ENCODE measurements at places on chromosomes 2 and 18. TPM values are rescaled to one million over a fixed set of nuclear protein-coding genes. Genes with fewer than 3 reads are reported as not detected.

- DNase-seq: no peak
Measured at GRCh38 chr2:15976354-15976753, 36.0 kb downstream of the MYCN start.

The HOXD8 gene
- total RNA-seq: not detected

The TRAPPC8 gene
- 38.7 TPM for total RNA-seq

The MAP3K19 gene
- not detected for total RNA-seq

The INO80C gene
- total RNA-seq: 18.9 TPM

The DBI gene
- 136 TPM for total RNA-seq

The NETO1 gene
- not detected for total RNA-seq

GRCh38 chr2:16628314-16628713 lies 37.3 kb downstream of the CYRIA start:
- DNase-seq: no peak

DNA sequence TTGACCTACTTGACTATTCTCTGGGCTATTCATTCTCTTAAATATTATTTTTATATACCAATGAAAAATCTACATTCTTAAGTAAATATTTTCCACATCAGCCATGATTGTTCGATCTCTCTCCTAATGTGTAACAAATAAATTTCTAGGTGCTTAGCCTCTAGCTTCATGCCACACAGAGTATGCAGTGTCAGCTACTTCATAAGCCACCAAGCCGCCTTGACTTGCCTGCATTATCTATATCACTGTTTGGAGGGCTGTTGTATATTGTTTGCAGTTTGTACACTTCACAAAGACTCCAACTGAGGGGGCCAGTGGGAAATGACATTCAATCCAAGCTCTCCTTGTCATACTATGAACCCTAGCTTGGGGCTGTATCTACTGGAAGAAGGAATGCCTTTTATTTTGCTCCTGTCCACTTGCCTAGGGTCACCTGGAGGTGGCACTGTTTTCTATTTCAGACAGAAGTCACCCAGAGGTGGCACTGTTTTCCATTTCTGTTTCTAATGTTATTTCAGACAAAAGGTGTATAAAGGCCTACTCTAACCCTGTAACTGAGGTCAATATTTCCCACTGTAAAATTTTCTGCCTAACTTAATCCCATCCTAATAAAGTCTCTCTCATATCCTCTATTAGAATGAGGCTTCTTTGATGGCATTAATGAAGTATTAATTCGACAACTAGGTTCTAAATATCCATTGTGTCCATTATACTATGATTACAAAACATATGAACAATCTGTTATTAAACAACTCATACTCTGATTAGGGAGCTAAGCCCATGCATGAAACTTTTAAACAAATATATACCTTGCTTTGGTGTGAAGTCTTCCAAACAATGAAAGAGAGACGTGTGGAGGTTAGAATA lies 36.4 kb downstream of the COL5A2 start:
- peak; percentile 63 for DNase-seq

DNA sequence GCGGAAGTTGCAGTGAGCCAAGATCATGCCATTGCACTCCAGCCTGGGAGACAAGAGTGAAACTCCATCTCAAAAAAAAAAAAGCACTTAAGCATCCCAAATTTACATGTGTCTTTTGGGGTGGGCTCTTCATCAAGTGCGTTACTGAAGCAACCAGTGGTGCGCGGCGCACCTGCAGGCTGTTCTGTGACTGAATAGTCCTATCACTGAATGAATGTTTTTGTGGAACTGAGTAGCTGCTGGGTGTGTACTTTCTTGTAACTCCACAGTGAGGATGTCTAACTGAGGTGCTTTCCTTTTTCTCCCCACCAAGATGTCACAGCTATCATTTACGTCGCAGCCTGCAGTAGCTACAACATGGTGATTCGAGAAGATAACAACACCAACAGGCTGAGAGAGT lies 17.0 kb downstream of the CHMP1B start:
- no peak for DNase-seq

DNA sequence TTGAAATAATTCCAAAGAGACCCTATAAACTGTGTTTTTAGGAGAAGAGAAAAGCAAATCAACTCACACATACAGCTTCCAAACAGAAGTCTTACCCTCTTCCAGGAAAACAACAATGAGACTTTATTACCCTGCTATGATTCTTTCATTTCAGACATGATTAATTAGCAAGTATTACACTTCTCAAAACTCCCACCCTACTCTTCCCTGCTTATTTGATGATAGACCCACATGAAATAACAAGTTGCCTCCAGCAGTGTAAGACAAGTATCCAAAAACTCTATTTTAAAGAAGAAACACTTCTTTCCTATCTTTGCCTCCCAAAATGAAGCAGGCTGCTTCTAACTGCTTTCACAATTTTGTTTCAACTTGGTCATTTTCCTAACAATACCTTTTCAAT lies 4.1 kb downstream of the FIGN start:
- no peak for DNase-seq

- DNase-seq: no peak
Measured at GRCh38 chr18:45900623-45901022, 66.5 kb downstream of the EPG5 start.

DNA sequence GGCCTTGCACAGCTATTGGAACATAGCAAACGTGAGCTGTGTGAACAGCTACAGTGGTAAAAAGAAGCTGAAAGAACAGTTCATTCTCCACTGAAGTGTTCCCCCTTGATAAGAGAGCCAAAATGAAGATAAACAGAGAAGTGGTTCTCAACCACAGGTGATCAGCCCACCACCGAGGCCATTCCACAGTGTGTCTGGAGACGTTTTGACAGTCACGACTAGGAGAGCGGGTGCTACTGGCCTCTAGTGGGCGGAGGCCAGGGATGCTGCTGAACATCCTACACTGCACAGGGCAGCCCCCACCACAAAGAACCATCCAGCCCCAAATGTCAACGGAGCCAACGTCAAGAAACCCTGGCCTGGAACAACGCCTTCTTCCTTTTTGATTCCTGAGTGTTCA lies 38.4 kb downstream of the ADCY3 start:
- DNase-seq: no peak

The DLX2 gene
- total RNA-seq: not detected

The SPP2 gene
- not detected for total RNA-seq

DNA sequence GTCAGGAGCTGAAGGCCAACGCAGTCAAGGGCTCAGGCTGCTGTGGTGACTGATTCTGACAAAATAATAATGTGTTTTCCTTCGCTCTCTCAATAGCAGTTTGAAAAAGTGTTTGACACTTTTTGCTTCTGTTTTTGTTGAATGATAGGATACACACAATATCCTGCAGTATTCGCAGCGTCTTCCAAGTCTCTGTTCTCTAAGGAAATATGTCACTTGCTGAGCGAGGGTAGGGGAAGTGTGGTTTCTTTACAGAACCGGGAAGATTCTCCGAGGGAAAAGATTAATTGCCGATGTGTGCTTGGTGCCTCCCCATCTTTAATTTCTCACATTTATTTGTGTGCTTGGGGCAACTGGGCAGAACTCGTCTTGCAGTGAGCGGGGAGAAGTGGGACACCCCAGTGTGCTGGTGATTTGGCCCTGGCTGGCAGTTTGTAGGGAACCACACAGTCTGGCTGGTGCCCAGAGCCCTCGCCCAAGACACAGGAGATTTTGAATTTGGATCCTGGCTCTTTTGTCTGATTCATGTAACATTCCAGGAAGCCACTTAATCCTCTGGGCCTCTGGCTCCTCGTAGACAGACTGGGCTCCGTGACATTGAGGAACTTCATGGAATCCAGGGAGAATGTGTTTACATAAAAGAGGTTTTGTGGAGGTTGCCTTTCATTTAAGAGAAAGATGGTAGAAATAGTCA lies 169.4 kb downstream of the LDLRAD4 start:
- no peak for DNase-seq

DNA sequence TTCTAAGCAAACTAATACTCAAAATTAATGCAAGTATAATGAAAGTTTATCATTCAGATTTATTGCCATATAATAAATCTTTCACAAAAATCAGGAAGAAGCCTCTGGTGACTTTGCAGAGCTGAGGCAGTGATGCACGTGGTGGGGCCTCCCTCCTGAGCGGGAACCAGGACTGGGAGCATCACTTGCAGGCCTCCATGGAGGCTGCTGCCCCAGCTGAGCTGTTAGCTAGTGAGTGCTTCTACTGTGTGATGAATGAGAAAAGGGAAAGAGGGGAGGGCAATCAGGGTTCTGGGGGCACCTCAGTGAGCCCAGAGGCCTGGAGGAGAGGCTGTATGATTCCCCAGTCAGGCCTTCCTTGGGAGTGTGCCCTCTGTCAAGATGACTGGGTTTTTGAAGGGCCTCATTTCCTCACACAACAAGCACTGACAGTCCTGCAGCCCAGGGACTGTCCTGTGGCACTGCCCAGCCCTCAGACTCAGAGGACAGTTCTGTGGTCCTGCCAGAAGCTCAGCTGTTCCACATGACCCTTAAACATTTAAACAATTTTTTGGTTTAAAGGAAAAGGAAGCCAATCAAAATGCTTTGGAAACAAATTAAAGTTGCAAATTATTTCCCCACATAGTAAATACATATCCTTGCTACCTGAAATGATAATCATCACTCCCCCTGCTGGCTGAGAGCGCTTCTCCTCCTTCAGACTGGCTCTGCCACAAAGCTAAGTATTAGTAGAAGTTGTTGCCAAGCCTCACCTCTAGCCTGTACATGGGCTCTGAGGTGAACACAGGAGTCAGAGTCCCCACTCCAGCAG lies 90.9 kb upstream of the SMAD7 start:
- DNase-seq: peak; percentile 71

- DNase-seq: no peak
Measured at GRCh38 chr2:234107861-234108260, 57.4 kb downstream of the SPP2 start.

DNA sequence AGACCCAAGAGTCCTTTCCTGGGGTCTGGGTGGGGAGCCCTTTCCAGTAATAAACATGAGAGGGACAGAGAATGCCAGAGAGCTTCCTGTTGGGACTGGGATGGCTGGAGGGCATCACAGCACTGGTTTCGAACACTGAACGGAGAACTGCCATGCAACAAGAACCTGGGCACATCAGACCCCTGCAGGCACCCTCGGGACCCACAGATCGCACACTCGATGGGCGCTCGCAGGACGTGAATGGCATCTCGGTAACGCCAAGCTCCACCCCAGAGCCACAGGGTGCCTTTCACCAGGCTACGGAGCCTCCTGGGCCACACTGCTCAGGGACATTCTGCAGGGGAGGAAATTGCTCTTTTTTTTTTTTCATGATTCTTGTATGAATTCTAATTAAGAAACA lies 25.1 kb downstream of the SLC66A2 start:
- DNase-seq: no peak

The LIMS2 gene
- total RNA-seq: 36.4 TPM

DNA sequence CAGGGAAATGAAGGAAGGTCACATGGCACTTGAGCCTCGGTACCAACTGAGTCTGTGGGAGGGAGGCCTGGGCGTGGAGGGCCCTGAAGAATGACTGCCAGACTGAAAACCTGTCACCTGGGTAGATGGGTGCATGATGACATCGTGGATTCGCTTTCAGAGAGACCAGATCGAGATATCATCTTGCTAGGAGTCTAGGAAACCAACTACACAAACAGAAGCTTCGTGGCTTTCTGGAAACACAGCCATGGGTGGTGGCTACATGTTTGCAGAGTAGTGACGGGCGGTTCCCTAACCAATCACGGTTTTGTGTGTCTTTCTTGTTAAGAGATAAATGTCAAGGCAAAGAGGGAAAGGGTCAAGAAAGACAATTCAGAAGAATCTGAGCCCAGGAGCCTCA lies 155.0 kb downstream of the EIPR1 start:
- peak; percentile 55 for DNase-seq

DNA sequence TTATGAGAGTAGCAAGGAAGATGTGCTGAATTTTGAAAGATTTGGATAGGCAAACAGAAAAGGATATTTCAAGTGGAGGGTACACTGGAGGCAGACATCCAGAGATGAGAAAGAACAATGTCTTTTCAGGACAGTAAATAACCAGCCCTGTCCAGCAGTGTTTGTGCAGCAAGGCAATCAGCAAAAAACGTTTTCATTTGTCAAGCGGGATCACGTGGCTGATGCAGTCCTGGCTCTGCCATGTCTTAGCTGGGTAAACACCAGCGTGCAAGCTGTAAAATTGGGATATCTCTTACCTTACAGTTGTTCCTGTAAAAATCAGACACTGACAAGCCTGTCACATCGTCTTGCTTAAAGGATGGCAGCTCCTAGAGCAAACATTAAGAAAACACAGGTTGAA lies 67.8 kb downstream of the CWC22 start:
- DNase-seq: no peak

The UGT1A5 gene
- not detected for total RNA-seq

DNA sequence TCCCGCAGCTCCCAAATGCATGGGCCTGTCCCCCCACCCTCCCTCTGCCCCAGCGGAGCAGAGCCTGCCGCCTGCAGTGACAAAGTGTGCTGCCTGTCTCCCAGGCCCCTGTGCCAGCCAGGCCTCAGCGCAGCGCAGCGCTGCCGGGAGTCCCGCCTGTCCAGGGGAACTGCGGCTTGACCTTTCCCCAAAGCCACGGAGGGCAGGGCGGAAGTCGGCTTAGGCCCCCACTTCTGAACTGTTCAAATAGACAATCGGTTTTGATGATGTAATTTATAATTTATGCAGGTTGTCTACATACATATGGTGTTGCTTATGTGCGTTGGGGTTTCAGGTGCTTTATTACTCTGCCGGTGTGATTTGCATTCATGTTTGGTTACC lies 7.1 kb downstream of the GBX2 start:
- DNase-seq: no peak

GRCh38 chr2:240556553-240557100 lies 1.2 kb downstream of the ANKMY1 start:
- peak; percentile 76 for DNase-seq

- DNase-seq: no peak
Measured at GRCh38 chr2:239585422-239585821, 184.6 kb upstream of the HDAC4 start.

DNA sequence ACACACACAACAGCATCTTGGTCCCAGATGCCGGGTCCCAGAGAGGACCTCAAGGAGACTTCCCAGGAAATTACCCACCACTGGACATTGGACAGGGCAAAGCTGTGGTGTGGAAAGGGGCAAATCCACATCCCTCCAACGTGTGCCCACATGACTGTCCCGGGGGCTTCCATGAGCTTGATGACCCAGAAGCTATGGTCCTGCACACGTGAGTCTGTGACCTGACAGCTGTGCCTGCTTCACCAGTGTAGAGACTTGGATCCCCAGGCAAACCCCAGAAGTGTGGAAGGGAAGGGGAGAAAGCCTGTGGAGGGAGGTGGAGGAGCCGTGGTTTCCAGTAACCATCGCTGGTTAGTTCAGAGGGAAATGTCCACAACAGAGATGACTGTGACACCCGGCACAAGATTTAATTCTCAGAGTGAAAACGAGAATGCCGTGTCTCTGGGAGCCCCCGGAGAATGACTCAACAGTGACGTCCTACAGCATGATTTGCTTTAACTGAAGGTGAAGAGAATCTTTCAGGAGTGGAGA lies 19.1 kb upstream of the GPR55 start:
- DNase-seq: peak; percentile 28

GRCh38 chr18:53991202-53991601 lies 233.3 kb downstream of the MBD2 start:
- no peak for DNase-seq

GRCh38 chr2:36427790-36428243 lies 72.2 kb downstream of the CRIM1 start:
- DNase-seq: no peak

The TMEM200C gene
- not detected for total RNA-seq
